ENCODE measurements at places on chromosomes 2 and 18. TPM values are rescaled to one million over a fixed set of nuclear protein-coding genes. Genes with fewer than 3 reads are reported as not detected.

DNA sequence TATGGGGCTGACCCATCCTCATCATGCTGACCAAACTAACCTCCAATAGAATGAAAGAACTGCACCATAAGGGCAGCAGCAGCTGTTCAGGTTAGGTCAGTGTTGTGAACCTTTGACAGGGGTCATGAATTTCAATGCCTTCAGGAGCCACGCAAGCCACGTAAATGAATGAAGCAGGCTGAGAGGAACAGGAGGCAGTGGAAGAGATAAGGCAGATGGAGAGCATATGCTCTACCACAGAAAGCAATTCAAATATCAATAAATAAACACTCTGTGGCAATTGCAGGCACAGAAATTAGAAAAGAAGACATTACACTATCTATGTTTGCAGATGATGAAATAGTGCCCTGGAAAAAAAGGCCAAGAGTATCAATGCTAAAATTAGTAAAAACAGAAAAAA, 56.3 kb downstream of the SCG2 start:
- no peaks in the 10 kb centered on the region for H3K36me3 ChIP-seq
- no peak for DNase-seq
- no peak overlapping the region for H3K4me3 ChIP-seq
- no peaks in the 10 kb centered on the region for H3K4me1 ChIP-seq

IL36A gene
- 164 TPM for total RNA-seq

- H3K4me1 ChIP-seq = no peaks in the 10 kb centered on the region
- H3K27me3 ChIP-seq = no peaks in the 10 kb centered on the region
- H3K4me3 ChIP-seq = no peak overlapping the region
- no peak for DNase-seq
Observed at GRCh38 chr2:190137561-190137960, 75.0 kb upstream of the MSTN start.

GRCh38 chr18:79353267-79353666, 42.5 kb upstream of the NFATC1 start:
- H3K36me3 ChIP-seq = no peaks in the 10 kb centered on the region
- no peaks in the 10 kb centered on the region for H3K4me1 ChIP-seq
- DNase-seq = no peak
- no peak overlapping the region for H3K4me3 ChIP-seq
- H3K27ac ChIP-seq = no peak overlapping the region
- no peaks in the 10 kb centered on the region for H3K27me3 ChIP-seq

KCNG3 gene
- 0.23 TPM for total RNA-seq

DNA sequence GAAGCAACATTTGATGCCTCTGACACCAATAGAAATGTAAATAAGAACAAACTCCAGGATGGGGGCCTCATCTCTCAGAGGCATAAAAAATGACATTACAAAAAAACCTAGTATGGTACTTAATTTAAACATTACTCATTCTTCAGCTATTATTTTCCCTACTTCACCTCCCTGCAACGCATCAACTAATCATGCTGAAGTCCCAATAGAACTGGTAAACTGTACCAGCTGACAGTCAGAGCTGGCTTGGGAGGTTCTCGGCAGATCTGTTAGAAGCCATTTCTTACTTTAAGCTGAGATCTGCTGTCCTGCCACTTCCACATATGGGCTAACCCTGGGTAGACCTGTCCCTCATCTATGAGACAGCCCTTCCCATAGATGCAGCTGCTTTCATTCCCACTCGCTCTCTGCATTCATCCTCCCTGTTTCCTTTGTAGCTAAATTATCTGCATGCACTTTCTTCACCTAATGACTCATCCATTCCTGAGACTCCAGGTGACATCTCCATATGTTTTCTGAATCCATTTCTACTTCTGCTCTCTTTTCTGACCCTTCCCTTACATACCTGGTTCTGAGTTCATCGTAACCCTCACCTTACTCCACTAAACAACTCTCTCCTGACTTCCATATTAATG, 108.1 kb downstream of the AOX1 start:
- no peak for DNase-seq
- no peaks in the 10 kb centered on the region for H3K36me3 ChIP-seq
- no peak overlapping the region for H3K27ac ChIP-seq
- H3K4me1 ChIP-seq = no peaks in the 10 kb centered on the region
- H3K27me3 ChIP-seq = no peaks in the 10 kb centered on the region
- H3K4me3 ChIP-seq = no peak overlapping the region

GRCh38 chr18:35267161-35267651, 22.8 kb downstream of the ZSCAN30 start:
- DNase-seq = peak; percentile 19
- H3K27me3 ChIP-seq = no peaks in the 10 kb centered on the region
- H3K4me3 ChIP-seq = peak overlapping the region; percentile 76
- peak overlapping the region; percentile 86 for H3K27ac ChIP-seq
- peaks cover 21% of the 10 kb centered on the region for H3K36me3 ChIP-seq
- no peaks in the 10 kb centered on the region for H3K4me1 ChIP-seq

DNA sequence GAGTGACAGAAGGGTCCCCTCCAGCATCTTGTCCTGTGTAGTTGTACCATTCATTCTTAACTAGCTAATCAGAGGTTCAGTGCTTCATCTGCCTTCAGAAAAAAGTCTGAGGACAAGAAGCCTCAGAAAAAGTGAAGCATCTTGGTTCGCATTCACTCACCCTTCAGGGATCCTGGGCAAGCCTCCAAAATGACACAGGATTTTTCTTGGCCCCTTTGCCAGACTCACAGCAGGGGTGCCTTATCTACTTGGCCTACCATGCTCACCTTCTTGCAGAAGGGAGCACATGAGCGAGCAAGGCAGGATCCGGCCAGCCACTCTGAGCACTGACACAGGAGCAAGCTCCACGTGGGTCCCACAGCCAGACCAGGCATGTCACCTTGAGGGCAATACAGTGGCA, 43.1 kb upstream of the XDH start:
- no peaks in the 10 kb centered on the region for H3K27me3 ChIP-seq
- no peak overlapping the region for H3K4me3 ChIP-seq
- DNase-seq = no peak
- no peaks in the 10 kb centered on the region for H3K4me1 ChIP-seq
- H3K27ac ChIP-seq = no peak overlapping the region

DNA sequence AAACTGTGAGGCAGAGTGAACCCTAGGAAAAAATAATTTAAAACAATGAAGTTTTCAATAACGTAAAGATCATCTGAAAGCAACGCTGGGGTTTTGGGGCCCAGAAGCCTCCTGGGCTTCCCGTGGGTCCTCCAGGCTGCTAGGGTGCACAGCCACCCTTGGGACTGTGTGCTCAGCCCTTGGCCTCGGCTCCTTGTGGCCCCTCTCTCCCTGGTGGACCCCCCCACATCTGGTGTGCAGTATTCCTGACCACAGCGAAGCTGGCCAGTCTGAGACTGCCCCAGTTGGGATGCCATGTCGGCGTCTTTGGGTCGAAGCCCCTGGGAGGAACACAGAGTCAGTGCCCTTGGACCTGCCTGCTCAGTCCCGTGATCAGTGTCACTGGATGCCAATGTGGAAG, 53.0 kb downstream of the ACKR3 start:
- H3K36me3 ChIP-seq = no peaks in the 10 kb centered on the region
- no peak overlapping the region for H3K27ac ChIP-seq
- DNase-seq = no peak
- no peak overlapping the region for H3K4me3 ChIP-seq
- no peaks in the 10 kb centered on the region for H3K4me1 ChIP-seq
- H3K27me3 ChIP-seq = no peaks in the 10 kb centered on the region

GRCh38 chr2:86221066-86221684, 21.9 kb downstream of the MRPL35 start:
- H3K27me3 ChIP-seq = no peaks in the 10 kb centered on the region
- no peaks in the 10 kb centered on the region for H3K36me3 ChIP-seq
- peaks cover 8% of the 10 kb centered on the region for H3K4me1 ChIP-seq
- H3K4me3 ChIP-seq = no peak overlapping the region

NEU2 gene
- total RNA-seq = not detected

- H3K27me3 ChIP-seq = no peaks in the 10 kb centered on the region
- no peaks in the 10 kb centered on the region for H3K36me3 ChIP-seq
- no peak overlapping the region for H3K27ac ChIP-seq
- DNase-seq = no peak
- no peaks in the 10 kb centered on the region for H3K4me1 ChIP-seq
Observed at GRCh38 chr18:41617647-41618046, 337.4 kb upstream of the PIK3C3 start.

DNA sequence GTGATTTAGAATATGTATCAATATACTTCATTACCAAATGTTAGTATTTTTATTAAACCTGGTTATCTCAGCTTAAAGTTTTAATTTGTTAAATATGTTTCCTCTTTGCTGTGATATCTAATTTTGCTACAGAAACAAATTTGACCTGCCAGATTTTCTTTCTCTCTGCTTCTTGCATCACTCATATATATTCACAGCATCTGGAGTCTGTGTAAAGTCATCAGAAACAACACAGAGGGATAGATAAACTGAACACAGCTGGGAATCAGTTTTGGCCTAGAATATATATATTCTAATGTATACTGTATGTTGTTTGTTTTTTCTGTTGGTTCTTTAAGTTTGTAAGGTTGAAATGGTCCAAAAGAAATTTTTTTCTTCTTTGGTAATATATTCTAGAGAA, 8.5 kb downstream of the PSMD14 start:
- H3K4me3 ChIP-seq = no peak overlapping the region
- H3K27ac ChIP-seq = no peak overlapping the region
- no peaks in the 10 kb centered on the region for H3K4me1 ChIP-seq

CPLX4 gene
- total RNA-seq = not detected

- peak; percentile 78 for DNase-seq
- H3K27me3 ChIP-seq = no peaks in the 10 kb centered on the region
- no peaks in the 10 kb centered on the region for H3K36me3 ChIP-seq
- peak within 1 kb of the TSS; percentile 94 for H3K27ac ChIP-seq
Observed at GRCh38 chr2:106193977-106194778, at the start of gene UXS1. UXS1 (minus strand) TSS chr2:106194301; CDS start chr2:106194241, 60 bp downstream.

DNA sequence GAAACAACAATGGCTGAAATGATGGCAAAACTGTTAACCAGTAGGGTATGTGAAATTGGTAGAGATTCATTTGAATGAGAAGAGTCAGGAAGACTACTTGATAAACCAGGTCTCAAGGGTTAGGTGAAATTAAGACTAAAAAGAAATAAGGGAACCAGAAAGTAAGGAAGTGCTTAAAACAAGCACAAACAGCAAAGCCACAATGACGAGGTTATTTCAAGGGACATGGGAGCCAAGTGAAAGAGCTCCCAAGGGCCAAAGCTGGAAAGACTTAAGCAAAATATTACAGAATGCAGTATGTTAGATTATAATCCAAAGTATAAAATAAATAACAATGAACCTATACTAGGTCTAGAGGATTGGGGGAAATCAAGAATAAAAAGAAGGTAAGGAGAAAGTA, 19.3 kb upstream of the CD302 start:
- H3K27me3 ChIP-seq = no peaks in the 10 kb centered on the region
- H3K4me1 ChIP-seq = no peaks in the 10 kb centered on the region
- no peak overlapping the region for H3K27ac ChIP-seq

- H3K4me3 ChIP-seq = no peak overlapping the region
- H3K4me1 ChIP-seq = peaks cover 6% of the 10 kb centered on the region
- no peak for DNase-seq
- no peaks in the 10 kb centered on the region for H3K27me3 ChIP-seq
- no peak overlapping the region for H3K27ac ChIP-seq
Observed at GRCh38 chr2:225994748-225995405, 595.4 kb downstream of the NYAP2 start.

SCG2 gene
- not detected for total RNA-seq

GKN1 gene
- 2.5 TPM for total RNA-seq

TLX2 gene
- total RNA-seq = not detected

LHCGR gene
- total RNA-seq = 0.76 TPM

DNA sequence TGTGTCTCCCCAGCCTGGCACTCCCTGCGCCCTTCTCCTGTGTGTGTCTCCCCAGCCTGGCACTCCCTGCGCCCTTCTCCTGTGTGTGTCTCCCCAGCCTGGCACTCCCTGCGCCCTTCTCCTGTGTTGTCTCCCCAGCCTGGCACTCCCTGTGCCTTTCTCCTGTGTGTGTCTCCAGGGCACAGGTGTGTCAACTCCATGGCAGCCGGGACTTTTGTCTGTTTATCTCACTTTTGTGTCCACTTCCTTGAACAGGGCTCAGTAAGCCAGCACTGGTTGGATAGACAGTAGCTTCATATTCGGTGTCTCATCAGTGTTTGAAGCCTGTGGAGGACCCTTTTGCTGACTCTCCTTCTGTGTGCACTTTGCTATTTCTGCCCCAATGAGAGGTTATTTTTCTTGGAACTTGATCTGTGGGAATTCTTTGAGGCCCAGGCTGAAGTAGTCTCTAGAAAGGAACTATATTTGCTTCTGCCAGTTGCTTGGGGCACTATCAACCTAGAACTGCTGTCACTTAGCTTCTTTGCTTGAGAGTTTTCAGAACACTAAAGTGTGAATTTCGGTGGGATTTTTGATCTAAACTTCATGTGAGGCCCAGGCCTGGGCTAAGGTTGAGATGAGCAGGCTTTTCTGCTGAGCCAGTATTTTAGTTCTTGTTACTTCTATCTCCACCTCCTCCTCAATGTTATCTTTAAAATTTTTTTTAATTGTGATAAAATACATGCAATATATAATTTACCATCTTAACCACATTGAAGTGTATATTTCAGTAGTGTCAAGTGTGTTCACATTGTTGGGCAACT, 8.3 kb upstream of the ASB1 start:
- DNase-seq = no peak
- peaks cover 29% of the 10 kb centered on the region for H3K4me1 ChIP-seq
- no peaks in the 10 kb centered on the region for H3K36me3 ChIP-seq
- H3K27ac ChIP-seq = peak overlapping the region; percentile 40
- H3K27me3 ChIP-seq = no peaks in the 10 kb centered on the region

DNA sequence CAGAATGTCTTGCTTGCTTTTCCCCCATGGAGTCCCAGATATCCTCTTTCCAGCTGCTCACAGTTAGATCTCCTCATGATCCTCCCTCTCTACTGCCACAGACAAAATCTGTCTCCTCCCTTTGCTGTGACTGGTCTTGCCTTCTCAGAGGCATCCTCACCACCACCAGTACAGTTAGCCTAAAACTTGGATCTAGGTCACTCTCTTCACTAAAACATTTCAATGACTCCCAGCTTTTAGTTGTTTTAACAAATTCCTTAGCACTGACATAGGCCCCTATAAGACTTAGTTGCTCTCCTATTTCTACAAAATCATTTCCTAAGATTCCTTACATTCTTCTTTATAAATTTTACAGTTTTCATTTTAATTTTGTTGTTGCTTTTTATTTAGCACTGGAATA, 734.2 kb upstream of the CHAC2 start:
- H3K27ac ChIP-seq = no peak overlapping the region
- H3K4me1 ChIP-seq = no peaks in the 10 kb centered on the region
- no peak for DNase-seq
- no peaks in the 10 kb centered on the region for H3K36me3 ChIP-seq

- no peak overlapping the region for H3K27ac ChIP-seq
- H3K4me3 ChIP-seq = no peak overlapping the region
- no peak for DNase-seq
- H3K36me3 ChIP-seq = no peaks in the 10 kb centered on the region
- H3K4me1 ChIP-seq = no peaks in the 10 kb centered on the region
Observed at GRCh38 chr18:38980420-38980819, 1414.8 kb upstream of the CELF4 start.

DNA sequence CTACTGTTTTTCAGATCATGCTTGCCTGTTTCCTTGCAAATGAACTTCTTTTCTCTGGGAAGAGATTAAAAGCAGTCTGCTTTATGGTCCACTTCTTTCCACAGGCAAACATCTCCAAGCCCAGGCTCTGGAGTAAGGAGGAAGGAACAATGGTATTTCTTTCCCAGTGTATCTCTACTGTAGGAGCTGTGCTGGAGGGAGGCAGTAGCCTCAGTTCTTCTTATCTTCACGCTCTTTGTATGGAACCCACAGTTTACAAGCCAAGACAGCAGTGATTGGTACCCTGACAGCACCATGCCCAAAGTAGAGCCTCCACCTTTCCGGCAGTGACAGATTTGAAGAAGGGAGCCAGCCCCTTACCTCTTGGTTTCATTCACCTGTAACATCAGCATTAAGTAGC, 35.2 kb downstream of the SPOPL start:
- H3K27ac ChIP-seq = no peak overlapping the region
- H3K36me3 ChIP-seq = no peaks in the 10 kb centered on the region

Measured in esophagus squamous epithelium (tissue), 5 donors.